DMS 273 treated with DMSO at 0.1 percent for 48 hours (cell line): ENCODE measurements at places on chromosomes 5 and 9.

GRCh38 chr9:101737705-101738565, 512 bp downstream of the GRIN3A start:
- no peak for DNase-seq

DNA sequence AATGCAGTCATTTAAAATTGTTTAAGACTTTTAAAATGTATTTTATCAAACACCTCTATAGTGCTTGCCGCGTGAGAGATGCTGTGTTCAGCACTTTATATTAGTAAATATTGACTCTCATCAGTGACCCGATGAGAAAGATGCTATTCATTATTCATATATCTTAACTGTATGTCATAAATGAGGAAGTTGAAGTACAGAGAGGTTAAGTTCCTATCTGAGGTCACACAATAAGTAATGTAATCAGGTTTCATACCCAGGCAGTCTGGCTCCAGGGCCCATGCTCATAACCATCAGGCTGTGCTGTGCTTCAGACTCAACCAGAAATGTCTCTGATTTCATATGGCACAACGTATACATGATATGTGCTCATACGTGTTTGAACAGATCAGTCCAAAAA, 119.0 kb downstream of the SV2C start:
- no peak for DNase-seq

- peak; percentile 3 for DNase-seq
These were observed at the start of gene ADRA1B for GRCh38 chr5:159915904-159916840. Gene ADRA1B (plus strand): TSS chr5:159916482. CDS start chr5:159916906, 424 bp downstream.

- DNase-seq = no peak
These were observed 714.0 kb downstream of the SEMA5A start for GRCh38 chr5:8831854-8832253.

DNA sequence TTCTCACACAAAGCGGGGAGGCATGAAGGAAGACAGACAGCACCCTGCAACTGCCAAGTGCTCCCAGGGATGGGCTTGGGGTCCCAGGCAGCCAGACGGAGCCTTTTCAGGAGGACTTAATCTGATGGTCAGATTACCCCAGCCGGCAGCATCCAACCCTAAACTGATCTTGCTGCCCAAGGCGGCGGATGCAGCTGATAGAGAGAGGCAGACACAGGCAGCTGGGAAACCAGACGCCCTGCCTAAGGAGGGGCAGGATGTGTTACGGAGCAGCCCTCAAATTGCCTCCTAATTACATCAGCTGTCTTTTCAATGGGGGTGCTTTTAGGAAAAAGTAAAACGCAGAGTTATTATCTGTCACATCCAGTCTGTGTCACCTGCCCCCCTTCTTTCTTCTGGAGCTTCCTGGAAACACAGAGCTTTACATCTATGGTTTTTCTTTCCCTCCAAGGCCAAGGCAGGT, 190.9 kb upstream of the PANK3 start:
- DNase-seq = no peak
